Activated T-helper 2 cell treated with anti-CD3 and anti-CD28 coated beads, Interferon-gamma antibody, Interleukin-2, Interleukin-4, amounts not matched to agents 10 μg/mL and 5 μg/mL and 100 μg/mL, durations not matched to agents 14 hours and 24 hours and 36 hours (primary cell): ENCODE measurements at places on chromosomes 1 and 21. TPM values are rescaled to one million over a fixed set of nuclear protein-coding genes. Genes with fewer than 3 reads are reported as not detected.

The GUCA2A gene
- not detected in 2 replicates for total RNA-seq

The PER3 gene
- 3.3 and 4.5 TPM in 2 replicates for total RNA-seq

The SYPL2 gene
- 0.11 TPM in 1 of 2 replicates, not detected in the other for total RNA-seq

The SPATC1L gene
- total RNA-seq, result 13.9 and 14.7 TPM in 2 replicates

The ARHGAP30 gene
- total RNA-seq, result 161 and 170 TPM in 2 replicates
